ENCODE measurements at places on chromosomes 13 and 19. TPM values are rescaled to one million over a fixed set of nuclear protein-coding genes. Genes with fewer than 3 reads are reported as not detected.

SOX1 gene
- total RNA-seq = not detected

ANGPTL8 gene
- total RNA-seq = not detected

ATP1A3 gene
- total RNA-seq = under 0.01 TPM

RGL3 gene
- not detected for total RNA-seq

TTYH1 gene
- not detected for total RNA-seq

KANK3 gene
- not detected for total RNA-seq

LILRB1 gene
- not detected for total RNA-seq

KCNK6 gene
- 2.7 TPM for total RNA-seq

SULT2A1 gene
- not detected for total RNA-seq

MAST1 gene
- total RNA-seq = 0.28 TPM

ZNF254 gene
- 15.0 TPM for total RNA-seq

OLFM4 gene
- not detected for total RNA-seq

ZNF524 gene
- total RNA-seq = 2.3 TPM

PCDH20 gene
- not detected for total RNA-seq

APOC4 gene
- not detected for total RNA-seq

SRRM5 gene
- not detected for total RNA-seq

FGF21 gene
- total RNA-seq = not detected

FFAR3 gene
- not detected for total RNA-seq

IL11 gene
- 14.3 TPM for total RNA-seq

NUMBL gene
- 6.9 TPM for total RNA-seq

ZMYM5 gene
- 13.6 TPM for total RNA-seq

ETV2 gene
- 0.28 TPM for total RNA-seq

MRPL57 gene
- total RNA-seq = 7.0 TPM

C3 gene
- 0.28 TPM for total RNA-seq

RNF225 gene
- not detected for total RNA-seq

SLC25A42 gene
- total RNA-seq = 1.9 TPM

KRTDAP gene
- not detected for total RNA-seq

KLK2 gene
- total RNA-seq = not detected

SIGLEC12 gene
- total RNA-seq = not detected

ZNF177 gene
- 0.83 TPM for total RNA-seq

CGB2 gene
- not detected for total RNA-seq

ASF1B gene
- total RNA-seq = 13.1 TPM

NLRP12 gene
- total RNA-seq = not detected

KIR2DL1 gene
- not detected for total RNA-seq

HPN gene
- total RNA-seq = not detected

CEACAM1 gene
- total RNA-seq = not detected

GFY gene
- not detected for total RNA-seq

SYDE1 gene
- total RNA-seq = 19.4 TPM

GJB2 gene
- under 0.01 TPM for total RNA-seq
